Activated CD8-positive, alpha-beta memory T cell treated with anti-CD3 and anti-CD28 coated beads for 48 hours (primary cell): ENCODE measurements at places on chromosomes 6 and 20.

- no peak for DNase-seq
Observed at GRCh38 chr20:52972965-52973819, 1.0 kb downstream of the TSHZ2 start.

- no peak for DNase-seq
Observed at GRCh38 chr20:57372581-57373350, 18.4 kb upstream of the RBM38 start.

DNA sequence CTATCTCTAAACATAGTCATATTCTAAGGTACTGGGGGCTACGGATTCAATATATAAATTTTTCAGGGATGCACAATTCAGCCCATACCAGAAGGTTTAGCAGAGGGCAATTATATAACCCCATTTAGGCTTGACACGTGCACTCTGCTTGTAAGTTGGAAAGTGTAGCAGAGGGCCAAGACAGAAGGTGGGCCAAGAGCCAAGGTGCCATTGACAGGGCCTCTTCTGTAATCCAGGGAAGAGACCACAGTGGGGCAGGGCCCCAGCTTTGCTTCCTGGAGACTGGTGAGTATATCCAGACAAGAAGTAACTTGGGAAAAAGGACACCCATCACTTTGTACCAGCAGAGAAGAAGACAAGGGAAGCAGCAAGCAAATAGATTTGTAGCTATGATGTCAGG is 672.4 kb upstream of the MARCKS start:
- DNase-seq: no peak

DNA sequence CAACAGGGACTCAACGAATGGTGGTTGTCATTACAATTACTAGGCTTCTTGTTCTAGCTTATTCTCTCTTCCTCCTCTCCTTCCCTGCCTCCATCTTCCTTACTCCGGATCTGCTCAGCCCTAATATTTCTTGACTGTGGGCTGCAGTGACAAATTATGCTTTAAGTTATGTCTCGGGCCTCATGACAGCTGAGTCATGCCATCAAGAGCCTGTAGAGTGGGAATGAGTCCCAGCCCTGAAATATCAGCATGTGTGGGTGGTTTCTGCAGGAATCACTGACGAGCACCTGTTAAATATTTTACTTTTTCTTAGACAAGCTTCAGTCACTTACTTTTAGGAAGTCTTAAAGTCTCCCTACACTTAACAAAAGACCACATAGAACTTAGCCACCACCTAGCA is 83.1 kb upstream of the CBLN4 start:
- DNase-seq: no peak

DNA sequence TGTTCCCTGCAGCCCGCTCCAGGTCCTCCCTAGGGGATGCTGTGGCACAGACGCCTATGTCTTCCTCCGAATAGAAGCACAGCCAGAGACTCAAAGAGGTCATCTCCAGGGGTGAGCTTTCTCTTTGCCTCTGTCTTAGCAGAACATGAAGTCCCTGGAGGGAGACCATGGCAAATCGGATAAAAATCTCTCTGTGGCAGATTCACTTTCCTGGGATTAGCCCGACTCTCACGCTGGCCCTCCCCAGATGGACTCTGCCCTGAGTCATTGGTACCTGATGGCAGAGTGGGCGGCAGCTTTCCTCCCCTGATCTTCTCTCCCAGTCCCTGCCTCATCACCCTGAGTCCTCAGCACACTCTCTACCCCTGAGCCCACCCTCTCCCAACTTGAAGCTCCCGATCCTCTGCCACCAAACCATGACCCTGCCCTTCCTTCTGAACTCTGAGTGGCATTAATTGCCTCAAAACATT is 58.0 kb upstream of the CCDC167 start:
- DNase-seq: no peak

GRCh38 chr6:82645536-82646230 is 282.1 kb downstream of the TPBG start:
- DNase-seq: no peak

- DNase-seq: no peak
Observed at GRCh38 chr6:36873612-36874442, 776 bp downstream of the PPIL1 start.

DNA sequence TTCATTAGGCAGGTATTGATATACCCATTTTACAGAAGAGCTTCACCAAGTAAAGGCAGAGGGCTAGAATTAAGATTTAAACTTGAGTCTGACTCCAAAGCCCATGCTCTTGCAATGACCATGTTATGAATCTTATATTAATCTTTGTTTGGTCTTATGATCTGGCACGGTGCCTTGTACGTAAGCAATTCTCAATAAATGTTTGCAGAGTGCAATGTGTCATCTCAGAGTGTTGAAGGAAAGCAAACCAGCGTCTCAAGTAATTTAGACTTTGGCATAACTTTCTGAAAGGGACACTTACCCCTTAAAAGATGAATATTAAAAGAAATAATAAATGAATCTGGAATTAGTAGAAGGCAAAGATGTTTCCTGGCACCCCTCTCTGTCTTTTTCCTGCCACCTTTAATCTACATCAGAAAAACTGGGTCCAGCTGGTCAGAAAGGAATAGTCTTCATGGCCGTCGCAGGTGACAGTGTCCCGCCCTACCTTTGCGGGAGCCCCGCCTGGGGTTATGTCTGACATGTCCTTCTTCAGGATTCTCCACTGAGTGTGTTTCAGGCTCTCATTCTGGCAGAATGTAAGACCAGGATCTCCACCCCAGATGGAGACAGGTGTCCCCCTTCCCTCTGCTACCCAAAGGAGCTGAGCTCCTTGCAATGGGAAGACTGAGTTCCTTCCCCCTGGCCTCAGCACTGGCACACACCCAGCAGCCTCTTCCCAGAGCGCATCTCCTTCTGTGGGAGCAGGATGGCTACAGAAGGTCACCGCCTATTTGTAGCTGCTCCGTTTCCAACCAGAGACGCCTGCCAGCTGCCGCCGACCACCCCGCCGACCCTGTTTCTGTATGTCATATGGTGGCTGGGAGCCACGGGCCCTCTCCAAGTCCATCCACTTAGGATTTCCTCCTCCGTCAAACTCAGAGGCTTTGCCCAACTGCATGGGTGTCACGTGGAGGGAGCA is 266.3 kb upstream of the ECI2 start:
- no peak for DNase-seq

GRCh38 chr20:50186987-50187402 is 3.6 kb upstream of the CEBPB start:
- DNase-seq: no peak

DNA sequence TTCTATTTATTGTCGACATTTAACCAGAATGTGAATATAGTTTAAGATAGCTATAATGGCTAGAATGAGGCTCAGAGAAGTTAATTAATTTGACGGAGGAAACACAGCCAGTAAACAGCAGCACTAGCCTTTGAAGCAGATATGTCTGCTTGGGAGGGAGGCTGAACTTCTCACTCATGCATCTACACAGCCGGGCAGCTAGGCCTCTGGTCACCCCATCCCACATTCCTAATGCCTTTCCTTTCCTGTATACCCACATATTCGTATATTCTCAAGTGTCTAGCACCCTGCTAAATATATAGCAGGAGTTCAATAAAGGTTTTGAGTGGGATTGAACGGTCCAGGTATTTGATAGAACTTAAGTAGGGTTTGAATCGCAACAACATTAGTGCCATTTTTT is 230.4 kb upstream of the PDE10A start:
- DNase-seq: no peak

- no peak for DNase-seq
Observed at GRCh38 chr6:117501722-117502121, 19.2 kb downstream of the DCBLD1 start.
